GM23338 (cell line): ENCODE measurements at places on chromosomes 13 and 19. TPM values are rescaled to one million over a fixed set of nuclear protein-coding genes. Genes with fewer than 3 reads are reported as not detected.

GRCh38 chr19:42051166-42052115 is 18.6 kb downstream of the GRIK5 start:
- peaks cover 13% of the 10 kb centered on the region; the same call in 1 of the 2 replicates for H3K36me3 ChIP-seq
- H3K4me1 ChIP-seq = no peaks in the 10 kb centered on the region
- DNase-seq = peak; percentile 20
- no peak overlapping the region; the same call in 1 of the 2 replicates for H3K27ac ChIP-seq
- no peak overlapping the region for H3K4me3 ChIP-seq

GRCh38 chr13:110277357-110277975 is 29.5 kb downstream of the COL4A1 start:
- no peak overlapping the region for H3K4me3 ChIP-seq
- no peaks in the 10 kb centered on the region for H3K27me3 ChIP-seq
- DNase-seq = no peak

- H3K27me3 ChIP-seq = no peaks in the 10 kb centered on the region
- H3K27ac ChIP-seq = no peak overlapping the region
- peak; percentile 71 for DNase-seq
- no peak overlapping the region for H3K4me3 ChIP-seq
- H3K4me1 ChIP-seq = peaks cover 19% of the 10 kb centered on the region; the same call in 1 of the 2 replicates
Observed at GRCh38 chr13:31699650-31700049, 39.7 kb upstream of the RXFP2 start.

DNA sequence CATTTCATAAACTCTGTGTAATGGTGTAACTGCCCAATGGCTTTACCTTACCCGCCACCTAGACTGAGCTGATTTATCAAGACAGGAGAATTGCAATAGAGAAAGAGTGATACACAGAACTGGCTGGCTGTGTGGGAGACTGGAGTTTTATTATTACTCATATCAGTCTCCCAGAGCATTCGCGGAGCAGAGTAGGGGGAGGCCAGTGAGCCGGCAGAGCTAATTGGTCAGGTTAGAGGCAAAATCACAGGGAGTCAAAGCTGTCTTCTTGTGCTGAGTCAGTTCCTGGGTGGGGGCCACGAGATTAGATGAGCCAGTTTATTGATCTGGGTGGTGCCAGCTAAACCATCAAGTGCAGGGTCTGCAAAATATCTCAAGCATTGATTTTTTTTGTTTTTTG is 23.4 kb upstream of the SLITRK1 start:
- no peaks in the 10 kb centered on the region for H3K4me1 ChIP-seq
- no peaks in the 10 kb centered on the region for H3K27me3 ChIP-seq
- H3K27ac ChIP-seq = no peak overlapping the region
- H3K36me3 ChIP-seq = no peaks in the 10 kb centered on the region

- no peaks in the 10 kb centered on the region for H3K27me3 ChIP-seq
- no peak overlapping the region for H3K27ac ChIP-seq
- peaks cover 9% of the 10 kb centered on the region for H3K4me1 ChIP-seq
- no peak for DNase-seq
- H3K4me3 ChIP-seq = no peak overlapping the region
Observed at GRCh38 chr13:100214886-100215285, 126.0 kb downstream of the PCCA start.

GRCh38 chr19:10667867-10668266 is 13.7 kb downstream of the ILF3 start:
- no peak for DNase-seq
- peaks cover 54% of the 10 kb centered on the region for H3K36me3 ChIP-seq
- no peaks in the 10 kb centered on the region for H3K27me3 ChIP-seq
- peak overlapping the region; percentile 14; the same call in 1 of the 2 replicates for H3K27ac ChIP-seq

DNA sequence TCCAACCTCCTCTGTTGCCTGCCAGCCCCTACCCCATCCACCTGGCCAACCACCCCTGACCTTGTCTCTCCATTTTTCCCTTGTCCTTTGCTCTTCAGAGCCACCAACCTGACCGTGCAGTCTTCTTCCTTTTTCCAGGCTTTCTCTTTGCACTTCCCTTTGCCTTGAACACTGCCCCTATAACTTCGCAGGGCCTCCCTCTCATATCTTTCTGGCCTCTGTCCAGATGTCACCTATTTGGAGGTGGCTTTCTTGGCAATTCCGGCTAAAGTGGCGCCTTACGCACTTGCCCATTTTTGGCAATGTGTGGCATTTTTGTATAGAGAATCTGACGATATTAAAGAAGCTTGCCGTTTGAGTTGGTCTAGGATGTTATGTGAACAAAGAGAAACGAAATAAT is 844 bp downstream of the ZNF543 start:
- H3K27ac ChIP-seq = no peak overlapping the region
- peaks cover 24% of the 10 kb centered on the region for H3K27me3 ChIP-seq
- H3K4me3 ChIP-seq = peak overlapping the region; percentile 91
- DNase-seq = no peak

- H3K27me3 ChIP-seq = no peaks in the 10 kb centered on the region
- H3K36me3 ChIP-seq = no peaks in the 10 kb centered on the region
- no peak overlapping the region for H3K4me3 ChIP-seq
- DNase-seq = no peak
- no peak overlapping the region for H3K27ac ChIP-seq
Observed at GRCh38 chr13:67515895-67516294, 285.8 kb upstream of the PCDH9 start.

- peak; percentile 57 for DNase-seq
- H3K27ac ChIP-seq = no peak overlapping the region
- H3K4me3 ChIP-seq = no peak overlapping the region
- H3K27me3 ChIP-seq = no peaks in the 10 kb centered on the region
- no peaks in the 10 kb centered on the region; the same call in 1 of the 2 replicates for H3K4me1 ChIP-seq
Observed at GRCh38 chr19:5309438-5310204, 31.0 kb downstream of the PTPRS start.

DNA sequence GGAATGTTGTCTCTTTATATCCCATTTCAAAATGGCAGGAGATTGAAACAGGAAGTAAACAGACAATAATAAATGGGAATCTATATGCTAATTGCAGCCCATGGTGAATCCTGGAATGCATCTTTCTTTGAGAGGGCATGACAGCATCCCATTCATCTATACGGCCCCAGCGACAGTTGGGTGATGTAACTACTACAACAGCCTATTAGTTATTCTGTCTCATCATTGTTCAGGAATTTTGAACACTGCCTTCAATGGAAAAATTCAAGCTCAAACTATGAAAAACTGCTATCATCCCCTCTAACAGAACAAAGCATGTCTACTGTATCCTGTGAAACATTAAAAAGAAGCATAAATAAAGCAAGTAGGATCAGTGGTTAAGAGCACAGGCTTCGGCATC is 262.1 kb downstream of the DCT start:
- H3K4me3 ChIP-seq = no peak overlapping the region
- H3K36me3 ChIP-seq = no peaks in the 10 kb centered on the region
- no peak for DNase-seq
- no peaks in the 10 kb centered on the region for H3K27me3 ChIP-seq
- peaks cover 23% of the 10 kb centered on the region for H3K4me1 ChIP-seq

DNA sequence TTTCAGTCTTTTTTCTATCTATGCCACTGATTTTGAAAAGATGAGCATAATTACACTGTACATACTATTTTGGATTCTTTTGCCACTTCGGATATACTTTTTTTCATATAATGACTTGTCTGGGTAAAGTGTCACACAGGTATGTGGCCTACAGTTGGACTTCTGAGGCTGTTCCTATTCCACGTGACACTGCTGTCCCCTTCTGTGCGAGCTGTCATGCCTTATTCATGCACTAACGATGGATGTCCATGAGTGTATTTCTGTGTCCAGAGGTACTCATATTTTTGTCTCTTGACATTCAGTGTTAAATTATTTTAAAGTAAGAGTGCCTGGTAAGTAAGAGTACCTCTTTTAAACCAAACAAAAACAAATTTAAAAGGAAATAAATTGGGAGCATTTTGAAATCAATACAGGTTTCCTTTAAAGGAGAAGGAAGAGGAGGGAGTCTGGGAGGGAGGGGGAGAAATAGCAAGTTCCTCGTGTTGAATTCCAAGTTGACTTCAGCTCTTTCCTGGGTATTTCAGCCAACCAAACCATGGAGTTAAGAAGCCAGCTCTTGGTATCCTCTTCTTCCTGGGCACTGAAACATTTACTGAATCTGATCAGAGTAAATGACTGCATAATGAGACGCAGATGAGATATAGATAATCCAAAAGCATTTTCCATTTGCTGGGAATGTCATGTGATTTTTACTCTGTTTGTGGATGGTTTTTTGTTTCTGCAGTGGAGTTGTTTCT is 61.3 kb downstream of the TNFRSF19 start:
- no peak overlapping the region for H3K27ac ChIP-seq
- no peaks in the 10 kb centered on the region for H3K36me3 ChIP-seq
- no peaks in the 10 kb centered on the region for H3K27me3 ChIP-seq
- no peak overlapping the region for H3K4me3 ChIP-seq

DNA sequence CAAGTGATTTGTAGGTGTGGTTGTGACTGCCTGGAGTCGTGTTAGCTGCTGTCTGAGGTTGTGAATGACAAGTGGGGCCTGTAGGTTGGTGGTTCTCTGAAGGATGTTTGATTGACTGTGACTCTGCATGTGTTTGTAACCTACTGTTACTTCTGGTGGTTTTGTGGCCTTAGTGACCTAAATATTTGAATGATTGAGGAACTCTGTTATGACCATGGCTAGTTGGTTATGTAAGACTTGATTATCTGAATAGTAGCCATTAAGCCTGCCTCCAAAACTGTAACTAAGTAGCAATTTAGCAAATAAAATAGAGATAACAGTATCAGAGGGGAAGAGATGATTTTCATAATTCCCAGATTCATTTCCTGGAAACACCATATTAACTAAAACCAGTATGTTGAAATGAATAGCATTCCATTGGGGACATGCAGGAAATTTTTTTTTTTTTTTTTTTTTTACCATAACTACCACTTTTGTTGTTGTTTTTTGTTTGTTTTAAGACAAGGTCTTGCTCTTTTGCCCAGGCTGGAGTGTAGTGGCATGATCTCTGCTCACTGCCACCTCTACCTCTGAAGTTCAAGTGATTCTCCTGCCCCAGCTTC is 865 bp downstream of the ZNF382 start:
- H3K27ac ChIP-seq = no peak overlapping the region
- DNase-seq = no peak
- H3K27me3 ChIP-seq = peaks cover 22% of the 10 kb centered on the region

DNA sequence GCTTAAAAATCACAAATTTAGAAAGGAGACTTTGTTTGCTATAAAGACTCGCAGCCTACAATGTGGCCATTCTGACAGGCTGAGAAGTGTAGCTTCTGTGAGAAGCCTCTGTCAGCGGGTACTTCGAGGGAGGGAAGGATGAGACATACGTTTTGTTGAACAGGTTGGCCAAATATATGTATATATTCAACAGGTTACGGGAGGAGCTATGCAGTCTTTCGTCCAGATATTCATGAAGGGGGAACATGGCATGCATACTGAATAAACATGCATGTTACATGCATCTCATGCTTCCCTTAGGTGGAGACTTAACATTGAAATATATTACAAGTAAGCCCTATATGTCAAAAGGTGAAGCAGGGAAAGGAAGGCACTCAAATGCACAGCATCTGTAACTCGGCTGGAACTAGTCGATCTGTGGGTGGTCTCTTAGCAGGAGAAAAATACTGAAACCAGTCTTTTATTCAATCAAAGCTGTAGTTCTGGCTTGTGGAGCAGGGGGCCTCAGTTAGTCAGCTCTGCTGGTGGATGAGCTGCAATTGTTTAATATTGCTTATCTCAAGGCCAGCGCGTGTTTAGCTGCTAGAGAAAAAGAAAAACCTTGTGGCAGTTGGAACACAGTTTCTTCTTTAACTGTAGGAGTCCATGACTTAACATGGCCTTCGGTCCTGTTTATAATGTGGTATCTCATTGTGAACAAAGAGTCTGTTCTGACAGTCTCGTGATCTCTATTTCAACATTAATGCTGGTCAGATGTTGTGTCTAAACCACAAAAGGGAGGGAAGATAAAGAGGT is 94.3 kb downstream of the FAM216B start:
- peaks cover 46% of the 10 kb centered on the region for H3K4me1 ChIP-seq
- peak overlapping the region; percentile 90 for H3K27ac ChIP-seq
- H3K27me3 ChIP-seq = no peaks in the 10 kb centered on the region
- H3K4me3 ChIP-seq = peak overlapping the region; percentile 38
- DNase-seq = peak; percentile 91

GRCh38 chr19:14385492-14385891 is 4.2 kb downstream of the ADGRE5 start:
- 0 out of 2 replicates have a peak, but pooled peaks cover 8% of the 10 kb centered on the region for H3K4me1 ChIP-seq
- no peak overlapping the region for H3K27ac ChIP-seq
- H3K27me3 ChIP-seq = no peaks in the 10 kb centered on the region
- no peak for DNase-seq
- no peaks in the 10 kb centered on the region for H3K36me3 ChIP-seq

Gene TMEM86B
- total RNA-seq = 2.9 and 3.2 TPM in 2 replicates

Gene ADAT3
- total RNA-seq = 10.6 and 12.4 TPM in 2 replicates

Gene USHBP1
- total RNA-seq = 5.2 and 5.6 TPM in 2 replicates

Gene FXYD3
- not detected in 2 replicates for total RNA-seq

Gene CBY2
- 0.42 TPM in 1 of 2 replicates, not detected in the other for total RNA-seq

Gene ZNF577
- total RNA-seq = 27.4 and 37.7 TPM in 2 replicates

Gene KLF5
- 0.66 and 1.5 TPM in 2 replicates for total RNA-seq

Gene TFDP1
- total RNA-seq = 80.0 and 92.0 TPM in 2 replicates

Gene PLVAP
- not detected in 2 replicates for total RNA-seq

Gene ZNF525
- 74.0 and 99.8 TPM in 2 replicates for total RNA-seq

Gene RNU6-9
- total RNA-seq = not detected in 2 replicates
